SHP77 treated with DMSO at 0.1 percent for 48 hours (cell line): ENCODE measurements at places on chromosomes 2 and 18.
A peak's percentile ranks its signal among the peaks of the same experiment; 100 is the strongest.

- DNase-seq = no peak
These were observed 315.1 kb downstream of the NR4A2 start for GRCh38 chr2:156017341-156017885.

DNA sequence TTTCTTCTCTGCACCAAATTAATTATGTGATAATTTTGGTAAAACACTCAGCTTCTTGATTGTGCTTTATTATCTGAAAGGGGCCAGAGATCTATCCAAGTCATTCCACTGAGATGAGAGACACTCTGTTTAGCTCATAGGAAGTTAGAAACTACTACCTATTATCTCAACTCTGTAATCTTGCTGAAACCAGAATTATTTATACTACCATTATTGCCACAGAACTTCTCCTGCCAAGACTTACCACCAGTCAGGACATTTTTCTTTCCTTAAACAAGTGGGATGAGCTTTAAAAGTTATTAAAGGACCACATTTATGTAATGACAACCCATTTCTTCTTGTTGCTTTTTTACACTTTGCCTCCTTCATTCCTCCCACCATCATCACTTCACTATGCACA, 855.6 kb upstream of the PIK3C3 start:
- DNase-seq = no peak

DNA sequence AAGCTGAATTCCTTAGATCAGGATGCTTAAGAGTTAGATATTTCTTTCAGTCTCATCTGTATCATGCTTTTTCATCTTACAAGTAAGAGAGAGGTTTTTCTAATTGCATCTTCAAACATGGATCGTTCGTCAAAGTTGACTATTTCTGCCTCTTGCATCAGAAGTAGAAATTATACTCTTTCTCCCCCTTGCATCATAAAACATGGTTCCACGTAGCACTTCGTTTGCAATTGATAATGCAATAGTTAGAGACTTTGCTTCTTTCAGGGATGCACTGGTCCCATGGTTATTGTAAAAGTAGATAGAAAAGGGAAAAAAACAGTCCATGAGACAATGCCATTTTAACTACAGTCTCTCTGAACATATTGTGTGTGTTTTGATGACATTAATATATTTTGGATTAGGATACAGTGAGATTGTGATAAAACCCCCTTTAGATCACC, 75.1 kb upstream of the PARD3B start:
- DNase-seq = no peak

GRCh38 chr2:147170932-147171331, 673.9 kb upstream of the ACVR2A start:
- no peak for DNase-seq

DNA sequence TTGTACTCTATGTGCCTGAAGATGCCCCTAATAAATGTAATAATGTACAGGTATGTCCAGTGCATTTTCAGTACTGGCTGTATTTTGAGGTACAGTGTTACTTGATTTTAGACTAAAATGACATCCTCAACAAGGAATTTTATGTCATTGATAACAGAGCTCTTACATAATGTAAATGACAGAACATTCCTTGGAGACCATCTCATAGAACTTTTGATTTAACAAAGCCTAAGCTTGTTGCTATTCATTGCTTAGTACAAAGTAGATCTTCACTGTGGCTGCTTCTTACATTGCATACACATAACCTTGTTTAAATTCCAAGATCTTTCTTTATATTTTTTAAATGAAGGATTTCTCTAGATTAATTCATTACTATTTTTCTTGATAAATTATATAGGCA, 24.1 kb downstream of the DYNC1I2 start:
- DNase-seq = no peak

DNA sequence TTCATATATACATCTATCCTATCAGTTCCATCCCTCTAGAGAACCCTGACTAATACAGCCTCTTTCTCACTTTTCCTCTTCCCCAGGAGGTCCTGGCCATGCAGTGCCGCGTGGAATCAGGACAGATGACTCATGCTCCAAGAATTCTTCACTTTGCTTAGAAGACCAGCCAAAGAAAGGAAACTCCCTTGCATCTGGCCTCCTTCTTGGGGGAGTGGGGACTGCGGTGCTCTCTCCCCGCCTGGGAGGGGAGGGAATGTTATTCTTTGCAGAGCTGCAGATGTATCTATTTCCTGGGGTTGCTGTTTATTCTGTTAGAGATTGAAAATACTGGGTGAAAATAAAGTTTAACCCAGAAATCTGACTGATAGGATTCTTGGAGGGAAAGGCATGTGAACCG, 111.5 kb upstream of the SH3BP4 start:
- no peak for DNase-seq

DNA sequence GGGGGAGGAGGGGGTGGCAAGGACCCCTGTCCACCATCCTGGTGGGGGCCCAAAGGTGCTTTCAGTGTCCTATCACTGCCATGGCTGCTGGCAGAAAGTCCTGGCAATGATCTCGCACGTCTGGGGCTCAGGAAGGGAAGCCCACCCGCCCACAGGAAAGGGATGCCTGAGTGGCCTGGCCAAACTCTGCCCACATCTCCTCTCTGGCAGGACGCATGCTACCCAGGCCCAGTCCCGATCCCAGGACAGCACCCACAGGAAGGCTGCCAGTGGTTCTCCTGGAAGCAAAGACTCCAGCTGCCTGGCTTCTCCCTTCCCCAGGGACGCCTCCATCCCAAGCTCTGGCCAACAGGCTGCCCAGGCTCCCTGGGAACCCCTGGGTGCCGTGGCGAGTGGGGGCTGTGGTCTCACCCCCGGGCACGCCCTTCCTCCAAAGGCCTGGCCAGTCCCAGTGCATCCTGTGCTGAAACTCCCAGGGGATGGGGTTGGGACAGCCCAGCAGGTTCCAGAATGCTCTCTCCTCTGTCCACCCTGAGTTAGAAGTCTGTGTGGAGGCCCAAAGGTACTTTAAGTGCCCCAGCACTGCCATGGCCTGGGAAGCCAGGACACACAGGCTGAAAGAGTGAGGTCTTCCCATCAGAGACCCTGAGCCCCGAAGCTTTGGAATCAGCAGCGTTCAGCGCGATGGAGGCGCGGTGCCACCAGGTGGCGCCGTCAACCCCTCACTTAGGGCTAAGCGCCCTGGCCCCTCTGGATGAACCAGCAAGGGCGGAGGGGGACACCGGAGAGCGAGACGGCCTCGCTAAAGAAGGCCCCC, 29.8 kb upstream of the TAF1B start:
- peak; percentile 9 for DNase-seq

GRCh38 chr18:55790296-55790695, 202.3 kb upstream of the TCF4 start:
- no peak for DNase-seq

- DNase-seq = no peak
These were observed 70.9 kb downstream of the ZNF385B start for GRCh38 chr2:179790235-179791217.

- no peak for DNase-seq
These were observed 241.3 kb downstream of the RBM43 start for GRCh38 chr2:151020411-151020810.

DNA sequence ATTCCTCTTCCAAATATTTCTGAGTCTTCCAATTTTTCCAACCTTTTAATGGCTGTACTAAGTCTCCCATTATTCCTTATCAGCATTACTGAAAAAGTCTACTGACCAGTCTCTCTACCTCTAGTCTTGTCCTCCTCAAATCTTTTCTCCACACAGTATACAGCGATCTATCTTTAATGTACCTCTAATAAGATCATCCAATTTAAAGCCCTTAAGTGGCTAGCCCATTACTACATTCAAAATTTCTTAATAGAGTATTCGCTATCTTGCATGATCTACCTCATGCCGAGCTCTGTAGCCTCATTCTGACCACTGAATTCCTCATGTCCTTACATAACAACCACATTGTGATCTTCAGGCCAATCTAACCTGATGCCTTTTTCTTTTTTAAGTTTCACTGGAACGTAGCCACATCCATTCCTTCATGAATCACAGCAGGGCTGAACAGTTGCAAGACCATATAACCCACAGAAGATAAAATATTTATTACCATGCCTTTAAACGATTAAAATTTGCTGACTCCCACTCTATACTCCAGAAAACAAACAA, 57.9 kb downstream of the SLC66A3 start:
- DNase-seq = no peak

DNA sequence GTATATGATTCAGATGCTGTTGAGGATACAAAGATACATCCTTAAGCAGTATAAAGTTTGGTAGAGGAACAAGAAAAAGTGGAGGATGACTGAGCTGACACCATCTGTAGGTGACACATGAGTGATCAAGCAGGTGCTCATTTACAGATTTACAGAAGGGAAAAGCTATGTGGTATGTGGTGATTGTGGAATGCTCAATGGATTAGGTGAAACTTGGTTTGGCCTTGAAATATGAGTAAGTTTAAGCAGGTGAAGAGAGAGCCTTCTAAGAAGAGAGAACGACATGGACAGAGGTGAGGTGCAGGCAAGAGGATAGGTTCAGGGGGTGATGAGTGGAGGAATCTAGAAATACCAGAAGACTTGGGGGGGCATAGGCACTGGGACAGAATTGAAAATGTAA, 5.9 kb downstream of the ASXL3 start:
- DNase-seq = no peak

- DNase-seq = no peak
These were observed 29.0 kb downstream of the KIF5C start for GRCh38 chr2:148903979-148904378.

- DNase-seq = no peak
These were observed 193.7 kb upstream of the MEX3C start for GRCh38 chr18:51391215-51391614.

DNA sequence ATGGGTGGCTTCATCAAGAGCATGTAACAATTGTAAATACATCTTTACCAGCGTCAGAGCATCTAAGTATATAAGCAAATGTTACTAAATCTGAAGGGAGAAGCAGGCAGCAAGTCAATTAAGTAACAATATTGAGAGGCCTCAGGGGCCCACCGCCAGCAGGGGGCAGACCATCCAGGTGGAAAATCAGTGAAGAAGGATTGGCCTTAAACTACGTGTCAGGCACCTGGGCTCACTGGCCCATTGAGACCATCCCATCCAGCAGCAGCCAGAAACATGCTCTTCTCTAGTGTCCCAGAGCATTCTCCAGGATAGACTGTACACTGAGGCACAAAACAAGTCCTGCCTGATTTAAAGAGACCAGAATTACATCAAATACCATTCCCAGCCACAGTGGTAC, 96.2 kb upstream of the SNTG2 start:
- DNase-seq = peak; percentile 29

- peak; percentile 38 for DNase-seq
These were observed 63.1 kb downstream of the NAPG start for GRCh38 chr18:10588975-10589374.

DNA sequence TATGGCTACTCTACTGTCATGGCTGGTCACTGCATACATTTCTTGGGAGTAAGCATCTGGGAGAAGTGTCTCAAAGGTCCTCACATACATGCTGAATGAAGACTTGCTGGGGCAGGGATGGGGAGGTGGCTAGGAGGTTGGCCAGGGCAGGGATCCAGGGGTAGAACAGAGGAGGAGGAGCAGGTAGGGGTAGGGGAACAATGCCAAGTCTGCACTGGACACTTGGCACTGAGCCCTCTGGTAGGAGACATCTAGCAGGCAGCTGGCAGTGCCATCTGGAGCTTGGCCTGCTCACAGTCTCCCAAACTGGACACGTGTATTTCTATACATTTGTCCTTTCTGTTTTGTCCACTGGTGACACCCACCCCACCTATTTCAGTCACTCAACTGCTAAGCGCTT, 62.7 kb upstream of the REV1 start:
- no peak for DNase-seq

DNA sequence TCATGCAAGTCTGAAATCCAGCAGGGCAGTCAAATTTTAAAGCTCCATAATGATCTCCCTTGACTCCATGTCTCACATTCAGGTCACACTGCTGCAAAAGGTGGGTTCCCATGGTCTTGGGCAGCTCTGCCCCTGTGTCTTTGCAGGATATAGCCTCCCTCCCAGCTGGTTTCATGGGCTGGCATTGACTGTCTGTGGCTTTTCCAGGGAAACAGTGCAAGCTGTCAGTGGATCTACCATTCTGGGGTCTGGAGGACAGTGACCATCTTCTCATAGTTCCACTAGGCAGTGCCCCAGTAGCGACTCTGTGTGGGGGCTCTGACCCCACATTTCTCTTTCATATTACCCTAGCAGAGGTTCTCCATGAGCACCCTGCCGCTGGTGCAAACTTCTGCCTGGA, 220.6 kb upstream of the COPS8 start:
- no peak for DNase-seq

DNA sequence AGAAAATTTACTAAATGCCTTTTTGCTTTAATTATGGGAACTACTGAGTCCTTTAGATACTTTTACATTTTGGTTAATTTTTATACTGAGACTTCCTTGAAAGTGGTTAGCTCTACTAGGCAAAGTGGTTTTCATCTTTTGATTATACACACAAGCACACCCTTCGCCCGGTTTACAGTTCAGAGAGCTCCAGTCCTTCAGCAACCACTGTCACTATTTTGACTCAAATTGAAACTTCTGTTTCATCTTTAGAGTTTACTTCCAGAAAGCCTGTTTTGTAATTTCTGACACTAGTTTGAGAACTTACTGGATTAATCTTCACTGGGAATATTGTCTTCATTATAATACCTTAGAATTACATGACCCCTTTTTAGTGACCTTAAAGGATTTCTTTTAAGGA, 140.3 kb upstream of the FOSL2 start:
- no peak for DNase-seq
